ENCODE measurements at places on chromosomes 3 and 15.

GRCh38 chr3:172787746-172788145 lies 37.2 kb downstream of the ECT2 start:
- no peak for DNase-seq

GRCh38 chr3:34323517-34323916 lies 525.1 kb downstream of the PDCD6IP start:
- DNase-seq: no peak

GRCh38 chr3:82236257-82236656 lies 474.8 kb upstream of the GBE1 start:
- DNase-seq: no peak

DNA sequence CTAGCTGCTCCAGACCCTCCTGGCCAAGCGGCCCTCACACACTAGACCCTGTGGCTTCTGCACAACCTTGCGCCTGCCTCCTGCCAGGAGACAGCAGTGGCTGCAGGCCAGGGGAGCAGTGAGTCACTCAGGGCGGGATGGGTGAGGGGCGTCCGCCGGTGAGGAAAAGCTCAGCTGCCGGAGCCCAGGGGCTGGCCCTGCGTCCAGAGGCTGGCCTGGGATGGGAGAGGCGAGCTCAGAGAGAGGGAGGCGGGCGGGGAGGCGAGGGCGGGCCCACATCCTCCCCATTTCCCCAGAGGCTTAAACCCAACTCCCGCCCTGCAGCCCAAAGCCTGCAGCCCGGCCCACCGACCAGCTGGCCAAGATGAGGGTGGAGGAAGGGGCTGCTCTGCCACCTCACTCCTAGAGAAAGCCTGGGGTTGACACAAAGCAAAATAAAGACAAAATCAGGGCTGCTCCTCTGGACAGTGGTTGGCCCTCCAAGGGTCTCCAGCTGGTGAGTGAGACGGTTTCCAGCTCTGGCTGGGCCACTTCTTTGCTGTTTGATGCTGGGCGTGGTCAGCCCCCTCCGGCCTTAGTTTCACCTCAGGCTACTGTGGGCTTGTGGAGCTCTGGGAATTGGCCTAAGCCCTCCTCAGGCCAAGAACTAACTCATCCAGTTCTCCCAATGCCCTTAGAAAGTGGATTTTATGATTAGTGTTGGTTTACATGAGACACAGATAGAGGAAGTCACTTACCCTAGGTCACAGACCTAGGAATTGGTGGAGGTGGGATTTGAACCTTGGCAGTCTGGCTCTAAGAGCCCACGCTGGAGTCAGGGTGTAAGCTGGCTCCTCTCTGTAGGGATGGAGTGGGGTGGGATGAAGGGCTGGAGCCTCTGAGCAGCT lies 50.6 kb downstream of the IQSEC1 start:
- no peak for DNase-seq

DNA sequence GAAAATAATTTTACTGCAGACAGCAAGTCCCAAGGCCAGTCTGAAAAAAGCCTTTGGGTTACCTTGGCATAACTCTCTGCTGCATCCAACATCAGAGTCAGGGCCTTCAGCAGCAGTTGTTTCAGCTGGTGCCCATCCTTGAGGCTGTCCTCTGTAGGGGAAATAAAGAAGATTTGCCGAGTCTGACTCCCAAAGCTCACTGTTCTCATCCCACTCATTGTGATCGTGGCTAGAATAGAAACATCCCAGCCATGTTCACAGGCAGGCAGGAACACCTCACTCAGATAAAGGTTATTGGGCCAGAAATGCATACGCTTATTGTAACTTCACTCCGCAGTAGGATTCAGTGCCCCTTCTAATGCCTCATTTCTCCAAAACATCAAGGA lies 29.2 kb downstream of the EIF3J start:
- DNase-seq: no peak

- no peak for DNase-seq
Observed at GRCh38 chr3:47441796-47442551, 33.8 kb downstream of the SCAP start.

DNA sequence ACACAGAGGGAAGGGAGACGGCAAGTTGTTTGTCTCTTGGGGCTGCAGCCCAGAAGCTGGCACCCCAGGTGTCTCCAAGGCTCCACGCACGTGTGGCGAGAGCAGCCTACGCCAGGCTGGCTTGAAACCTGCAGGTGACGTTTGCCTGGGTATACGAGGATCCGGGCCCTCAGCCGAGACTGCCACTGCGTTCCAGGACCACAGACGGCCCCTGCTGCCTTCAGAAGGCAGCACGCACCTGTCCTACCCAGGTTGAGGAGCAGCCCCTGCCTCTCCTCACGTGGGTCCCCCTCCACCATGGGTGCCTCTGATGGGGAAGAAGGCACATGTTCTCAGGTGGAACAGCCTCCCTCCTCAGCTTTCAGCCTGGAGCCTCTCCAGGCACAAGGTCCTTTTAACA lies 75.3 kb upstream of the PRR20G start:
- DNase-seq: no peak

DNA sequence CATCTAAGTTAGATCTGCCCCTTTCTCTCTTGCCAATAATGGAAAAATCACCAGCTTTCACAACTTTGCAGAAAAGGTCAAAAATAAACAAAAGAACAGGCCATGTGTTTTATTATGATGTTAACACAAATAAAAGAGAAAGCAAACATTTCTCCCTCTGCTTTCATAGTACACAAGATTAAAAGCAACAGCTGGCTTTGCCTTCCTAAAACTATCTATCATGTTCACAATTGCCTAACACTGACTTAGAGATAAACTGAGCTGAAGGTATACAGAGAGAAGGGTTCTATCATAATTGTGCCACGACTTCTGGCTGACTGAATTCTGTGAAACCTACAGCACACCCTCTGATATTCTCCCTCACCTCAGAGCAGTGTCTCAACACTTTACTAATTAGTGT lies 29.4 kb downstream of the AADAC start:
- DNase-seq: no peak

DNA sequence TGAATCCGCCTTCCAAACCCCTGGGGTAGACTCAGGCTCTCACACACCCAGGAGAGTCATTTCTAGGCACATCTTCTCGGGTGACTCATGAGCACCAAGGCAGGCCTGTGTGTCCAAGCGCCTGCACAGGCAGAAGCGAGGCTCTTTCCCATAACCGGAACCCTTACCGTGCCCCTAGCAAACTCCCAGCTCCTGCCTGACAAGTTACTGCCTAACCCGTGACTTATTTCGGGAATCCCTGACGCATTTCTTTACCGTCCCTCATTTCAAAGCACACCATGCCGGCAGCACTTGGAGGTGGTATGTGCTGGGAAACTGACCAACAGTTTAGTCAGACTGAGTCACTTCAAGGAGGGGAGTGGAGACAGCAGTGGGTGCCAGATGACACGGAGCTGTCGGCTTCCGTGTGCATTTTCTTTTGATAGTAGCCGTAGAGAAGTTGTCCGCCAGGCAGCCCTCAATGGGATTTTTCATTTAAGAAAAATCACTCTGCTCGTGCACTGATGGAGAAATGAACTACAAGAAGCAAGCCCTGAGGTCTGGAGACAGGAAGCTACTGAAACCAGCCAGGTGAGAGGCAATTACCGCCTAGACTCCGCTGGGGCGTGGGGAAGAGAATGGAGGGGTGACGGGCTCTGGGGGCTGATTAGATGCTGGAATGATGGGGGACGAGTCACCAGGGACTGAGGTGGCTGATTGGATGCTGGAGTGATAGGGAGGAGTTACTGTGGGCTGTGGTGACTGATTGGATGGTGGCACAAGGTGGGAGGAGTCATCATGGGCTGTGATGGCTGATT lies 17.3 kb upstream of the HRH1 start:
- DNase-seq: no peak

GRCh38 chr3:174614036-174614435 lies 245.1 kb upstream of the NAALADL2 start:
- no peak for DNase-seq

DNA sequence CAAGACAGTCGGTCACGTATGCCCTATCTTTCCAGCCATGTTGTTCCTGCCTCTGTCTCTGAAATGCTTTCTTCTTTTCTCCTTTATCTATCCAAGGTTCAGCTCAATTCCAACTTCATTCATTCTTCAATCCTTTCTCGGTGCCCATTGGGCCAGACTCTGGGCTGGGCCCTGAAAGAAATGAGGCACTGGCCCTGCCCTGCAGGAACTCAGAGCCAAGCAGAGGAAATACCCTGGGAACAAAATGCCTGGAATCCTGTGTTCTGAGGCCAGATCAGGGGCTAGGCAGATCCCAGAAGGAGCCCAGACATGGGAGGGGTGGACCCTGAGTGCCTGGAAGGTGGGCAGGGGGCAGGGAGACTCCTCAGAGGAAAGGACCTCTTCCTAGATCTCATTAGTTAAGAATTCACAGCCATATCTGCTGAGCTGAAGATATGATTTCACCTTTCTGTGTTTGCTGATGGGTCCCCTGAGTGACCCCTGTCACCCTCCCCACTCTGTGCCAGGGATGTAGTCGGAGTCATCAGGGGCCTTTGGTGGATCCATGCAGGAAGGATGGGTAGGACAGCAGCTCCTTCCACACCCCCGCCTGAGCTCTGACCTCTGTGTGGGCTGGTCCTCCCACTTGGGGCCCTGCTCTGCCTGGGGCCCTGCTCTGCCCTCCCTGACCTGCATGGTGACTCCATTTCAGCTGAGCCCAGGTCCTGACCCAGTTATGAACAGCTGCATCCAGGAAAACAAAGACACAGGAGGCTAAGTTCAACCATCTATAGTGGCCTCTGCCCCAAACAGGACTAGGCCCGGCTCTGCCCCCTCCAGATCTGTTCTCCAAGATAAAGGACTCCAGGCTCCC lies 5.3 kb upstream of the DAPK2 start:
- no peak for DNase-seq

- DNase-seq: no peak
Observed at GRCh38 chr3:169250000-169250399, 413.5 kb downstream of the MECOM start.

DNA sequence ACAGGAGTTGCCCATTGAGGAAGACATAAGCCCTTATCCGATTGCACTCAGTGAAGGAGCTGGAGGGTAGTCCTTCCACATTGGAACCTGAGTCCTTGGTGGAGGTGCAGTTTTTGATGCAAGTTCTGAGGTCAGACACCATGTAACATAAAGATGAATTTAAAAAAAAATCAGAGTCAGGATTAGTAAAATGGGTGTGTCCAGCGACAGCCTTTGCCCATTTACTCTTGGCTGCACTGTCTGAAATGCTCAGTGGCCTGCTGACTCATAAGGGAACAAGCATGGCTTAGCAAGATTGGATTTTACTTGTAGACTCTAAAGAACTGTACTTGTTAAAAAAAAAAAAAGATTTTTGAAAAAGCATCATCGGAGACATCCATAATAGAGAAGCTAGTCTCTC lies 241.1 kb upstream of the TOPAZ1 start:
- no peak for DNase-seq

- no peak for DNase-seq
Observed at GRCh38 chr3:194250098-194251002, 100.8 kb downstream of the CPN2 start.

DNA sequence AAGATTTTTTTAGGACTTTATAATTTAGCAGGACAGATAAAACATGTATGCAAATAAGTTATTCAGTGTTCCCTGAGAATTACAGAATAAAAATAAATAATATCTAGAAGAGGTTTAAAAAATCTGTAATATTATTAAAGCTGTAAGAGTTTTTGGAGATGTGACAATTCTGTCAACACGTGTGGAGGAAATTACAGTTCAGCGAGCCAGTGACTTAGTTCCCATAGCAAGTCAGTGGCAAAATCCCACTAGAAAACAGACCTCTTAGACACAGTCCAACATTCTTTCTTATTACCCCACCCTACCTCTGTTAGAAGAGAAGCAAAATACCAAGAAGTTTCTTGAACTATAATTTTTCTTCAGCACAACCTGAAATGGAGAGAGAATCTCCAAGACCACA lies 16.2 kb upstream of the DENND6A start:
- DNase-seq: no peak

DNA sequence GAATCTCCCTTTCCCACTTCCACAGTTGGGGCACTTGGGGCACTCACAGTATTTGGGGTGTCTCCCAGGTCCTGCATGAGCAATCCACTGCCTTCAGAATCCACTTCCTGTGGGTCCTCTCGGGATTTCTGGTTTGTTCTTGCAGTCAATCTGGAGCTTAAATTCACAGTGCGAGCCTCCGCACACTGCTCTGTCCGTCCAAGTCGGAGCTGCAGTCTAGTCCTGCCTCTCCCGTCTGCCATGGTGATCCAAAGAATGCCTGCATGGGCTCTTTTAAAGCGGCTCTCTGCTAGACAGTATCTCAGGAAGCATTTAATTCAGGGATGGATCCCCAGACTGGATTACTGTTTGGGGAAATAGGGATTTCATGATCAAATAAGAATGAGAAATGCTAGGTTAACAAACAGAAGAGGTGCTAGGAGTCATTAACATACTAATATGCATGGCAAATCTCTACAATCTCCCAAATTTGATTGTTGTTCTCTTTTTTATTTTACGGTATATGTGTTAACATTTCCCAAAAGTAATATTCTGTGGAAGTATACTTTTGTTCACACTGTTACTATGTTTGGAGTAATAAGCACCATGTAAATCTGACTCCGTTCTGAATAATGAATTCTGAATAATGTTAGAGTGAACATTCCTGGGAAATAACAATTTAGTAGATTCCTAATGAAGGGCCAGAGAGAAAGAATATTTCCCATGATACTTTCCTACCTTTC lies 142.5 kb downstream of the HCN4 start:
- no peak for DNase-seq

DNA sequence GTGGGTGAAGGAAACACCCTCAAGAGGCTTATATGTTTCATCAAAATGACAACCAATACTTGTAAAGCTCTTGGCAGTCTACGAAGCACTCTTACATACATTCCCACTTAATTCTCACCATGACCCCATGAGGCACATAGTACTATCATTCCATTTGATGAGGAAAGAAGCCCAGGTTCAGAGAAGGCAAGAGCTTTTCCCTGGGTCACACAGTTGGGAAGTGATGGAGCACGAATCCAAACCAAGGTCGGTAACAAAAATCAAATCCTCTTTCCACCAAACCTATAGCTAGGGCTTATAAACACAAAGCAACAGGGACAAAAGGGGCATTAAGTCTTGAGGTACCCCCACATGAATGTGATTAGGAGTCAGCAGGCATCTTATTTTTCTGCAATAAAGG lies 187.1 kb downstream of the UACA start:
- DNase-seq: no peak

DNA sequence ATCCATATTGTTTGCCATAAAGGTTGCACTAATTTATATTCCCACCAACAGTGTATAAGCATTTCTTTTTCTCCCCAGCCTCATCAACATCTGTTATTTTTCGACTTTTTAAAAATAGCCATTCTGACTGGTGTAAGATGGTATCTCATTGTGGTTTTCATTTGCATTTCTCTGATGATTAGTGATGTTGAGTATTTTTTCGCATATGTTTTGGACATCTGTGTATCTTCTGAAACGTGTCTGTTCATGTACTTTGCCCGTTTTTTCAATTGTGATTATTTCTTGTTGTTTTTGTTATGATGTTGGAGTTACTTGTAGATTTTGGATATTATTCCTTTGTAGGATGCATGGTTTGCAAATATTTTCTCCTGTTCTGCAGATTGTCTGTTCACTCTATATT lies 46.5 kb downstream of the TP63 start:
- DNase-seq: no peak

- DNase-seq: no peak
Observed at GRCh38 chr3:16113704-16114103, 60.8 kb upstream of the GALNT15 start.
